ENCODE measurements at places on chromosomes 12 and 14.
A peak's percentile ranks its signal among the peaks of the same experiment; 100 is the strongest.

- no peak overlapping the region for H3K27ac ChIP-seq
- peaks cover 10% of the 10 kb centered on the region for H3K4me1 ChIP-seq
- DNase-seq: no peak
- no peaks in the 10 kb centered on the region for H3K27me3 ChIP-seq
Observed at GRCh38 chr12:116656306-116656705, 81.6 kb downstream of the SPRING1 start.

GRCh38 chr12:131058700-131059099, 105.0 kb downstream of the ADGRD1 start:
- H3K27me3 ChIP-seq: no peaks in the 10 kb centered on the region
- no peaks in the 10 kb centered on the region for H3K4me1 ChIP-seq
- H3K36me3 ChIP-seq: no peaks in the 10 kb centered on the region
- no peak overlapping the region for H3K27ac ChIP-seq
- no peak for DNase-seq

GRCh38 chr14:61562321-61563161, 132.8 kb upstream of the HIF1A start:
- H3K36me3 ChIP-seq: no peaks in the 10 kb centered on the region
- H3K4me1 ChIP-seq: peaks cover 34% of the 10 kb centered on the region
- H3K27me3 ChIP-seq: no peaks in the 10 kb centered on the region
- DNase-seq: peak; percentile 100

GRCh38 chr14:20976291-20976690, 13.5 kb upstream of the METTL17 start:
- no peak for DNase-seq
- H3K4me1 ChIP-seq: peaks cover 9% of the 10 kb centered on the region
- H3K27ac ChIP-seq: no peak overlapping the region
- H3K36me3 ChIP-seq: no peaks in the 10 kb centered on the region

- no peaks in the 10 kb centered on the region for H3K36me3 ChIP-seq
- no peaks in the 10 kb centered on the region for H3K4me1 ChIP-seq
- DNase-seq: no peak
- H3K27ac ChIP-seq: no peak overlapping the region
Observed at GRCh38 chr12:12934556-12934955, 17.4 kb downstream of the GPRC5D start.

GRCh38 chr12:58564721-58565120, 355.6 kb downstream of the LRIG3 start:
- no peaks in the 10 kb centered on the region for H3K27me3 ChIP-seq
- peak; percentile 40 for DNase-seq
- peaks cover 2% of the 10 kb centered on the region for H3K4me1 ChIP-seq
- H3K36me3 ChIP-seq: no peaks in the 10 kb centered on the region
- H3K27ac ChIP-seq: peak overlapping the region; percentile 23
- no peak overlapping the region for H3K4me3 ChIP-seq

DNA sequence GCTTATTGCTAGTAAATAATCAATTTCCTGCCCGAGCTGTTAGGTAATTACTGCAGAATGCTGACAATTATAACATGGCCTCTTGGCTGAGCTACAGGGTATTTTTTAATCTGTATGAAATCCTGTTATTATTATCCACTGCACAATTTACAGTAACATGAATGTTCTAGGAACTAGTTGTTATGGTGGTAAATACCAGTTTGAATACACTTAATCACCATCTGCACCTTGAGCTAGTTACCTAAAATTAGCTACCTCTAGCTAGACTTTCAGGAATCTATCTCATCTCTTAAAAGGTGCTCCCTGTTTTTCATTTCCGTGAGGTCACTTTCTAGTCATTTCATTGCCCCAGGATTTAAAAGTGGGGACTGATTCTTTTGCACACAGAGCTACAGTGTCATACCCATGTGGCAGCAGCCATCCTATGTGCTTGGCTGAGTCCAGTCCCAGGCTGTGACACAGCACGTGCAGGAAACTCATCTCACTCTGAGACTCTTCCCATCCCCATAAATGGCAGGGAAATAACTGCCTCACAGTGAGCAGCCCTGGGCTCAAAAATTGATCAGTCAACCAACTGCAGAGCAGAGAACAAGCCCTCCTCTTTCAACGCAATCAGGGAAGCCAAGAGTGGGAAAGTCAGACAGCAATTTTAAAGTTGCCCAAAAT, 37.6 kb downstream of the DCP1B start:
- H3K27ac ChIP-seq: no peak overlapping the region
- no peaks in the 10 kb centered on the region for H3K4me1 ChIP-seq
- H3K4me3 ChIP-seq: no peak overlapping the region
